ENCODE measurements at places on chromosomes 7 and 10.
A peak's percentile ranks its signal among the peaks of the same experiment; 100 is the strongest.

GRCh38 chr7:55587687-55588378, 15.5 kb upstream of the VOPP1 start:
- no peak for DNase-seq

- no peak for DNase-seq
Measured at GRCh38 chr10:127080317-127080716, 116.1 kb downstream of the INSYN2A start.

DNA sequence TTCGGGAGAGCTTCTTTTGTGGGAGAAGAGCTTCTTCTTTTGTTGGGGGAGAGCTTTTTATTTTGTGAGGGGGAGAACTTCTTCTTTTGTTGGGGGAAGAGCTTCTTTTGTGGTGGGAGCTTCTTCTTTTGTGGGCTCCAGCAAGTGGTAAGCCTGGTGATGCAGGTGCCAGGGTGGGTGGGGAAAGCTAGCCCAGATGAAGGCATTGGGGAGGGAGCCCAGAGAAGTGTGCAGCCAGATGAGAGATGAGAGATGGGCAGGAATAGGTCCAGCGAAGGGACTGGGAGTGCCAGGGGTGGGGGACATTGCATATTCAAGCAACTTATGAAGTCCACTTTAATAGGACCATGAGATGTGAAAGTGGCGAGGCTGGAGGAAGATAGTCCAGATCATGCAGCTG, 9.7 kb downstream of the ADRA2A start:
- no peak for DNase-seq

DNA sequence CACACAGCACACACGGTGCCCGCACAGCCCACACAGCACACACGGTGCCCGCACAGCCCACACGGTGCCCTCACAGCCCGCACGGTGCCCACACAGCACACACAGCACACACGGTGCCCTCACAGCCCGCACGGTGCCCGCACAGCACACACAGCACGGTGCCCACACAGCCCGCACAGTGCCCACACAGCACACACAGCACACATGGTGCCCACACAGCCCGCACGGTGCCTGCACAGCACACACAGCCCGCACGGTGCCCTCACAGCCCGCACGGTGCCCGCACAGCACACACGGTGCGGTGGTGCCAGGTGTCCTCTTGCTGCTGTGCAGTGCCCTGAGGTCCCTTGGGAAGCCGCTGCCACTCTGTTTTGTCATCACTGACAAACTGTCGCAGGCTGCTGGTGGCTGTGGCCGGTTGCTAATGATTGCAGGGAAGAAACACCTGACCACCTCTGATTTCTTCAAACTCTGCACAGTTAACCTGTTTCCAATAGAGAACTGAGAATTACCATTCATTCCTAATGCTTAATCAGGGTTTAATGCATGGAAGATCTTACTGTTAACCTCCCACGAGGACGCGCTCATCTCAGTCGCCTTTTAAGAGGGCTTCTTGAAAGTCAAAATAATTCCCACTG, 66.9 kb downstream of the GLRX3 start:
- DNase-seq, result no peak

DNA sequence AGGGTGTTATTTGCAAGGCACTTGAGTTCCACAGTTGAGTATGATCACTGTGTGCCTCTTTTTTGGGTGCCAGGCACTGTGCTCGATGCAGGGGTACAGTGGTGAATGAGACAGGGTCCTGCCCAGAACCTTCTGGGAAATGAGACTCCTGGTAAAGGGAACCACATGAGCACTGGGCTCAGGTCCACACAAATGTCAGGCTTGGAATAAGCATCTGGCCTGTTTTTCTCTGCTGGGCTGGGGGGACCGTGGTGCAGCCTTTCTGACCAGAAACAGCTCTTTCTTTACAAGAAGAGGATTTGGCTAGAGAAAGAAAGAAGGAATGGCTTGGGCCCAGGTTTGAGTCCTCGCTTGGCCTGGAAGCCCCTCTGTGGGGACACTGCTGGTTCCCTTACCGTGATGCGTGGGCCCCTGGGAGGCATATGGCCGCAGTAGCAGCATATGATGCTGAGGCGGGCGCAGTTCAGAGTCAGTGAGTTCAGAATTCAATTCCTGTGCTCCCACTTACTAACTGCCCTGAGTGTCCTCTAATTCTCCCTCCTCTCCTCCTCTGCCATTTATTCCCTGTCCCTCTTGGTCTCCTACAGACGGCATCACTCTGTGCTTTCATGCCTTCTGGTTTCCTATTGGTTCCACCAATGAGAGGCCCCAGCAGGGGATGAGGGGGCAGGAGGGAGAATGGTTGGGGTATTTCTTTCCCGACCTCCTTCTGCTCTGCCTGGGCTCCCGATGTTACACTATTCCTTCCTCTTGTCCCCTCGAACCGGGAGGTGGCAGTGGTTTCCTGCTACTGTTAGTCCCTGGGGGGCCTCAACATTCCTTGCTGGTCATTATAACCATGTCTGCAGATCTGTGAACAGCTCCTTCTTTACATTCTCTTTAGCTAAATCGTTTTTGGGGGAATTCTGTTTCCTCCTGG, 9.6 kb upstream of the KCP start:
- no peak for DNase-seq

DNA sequence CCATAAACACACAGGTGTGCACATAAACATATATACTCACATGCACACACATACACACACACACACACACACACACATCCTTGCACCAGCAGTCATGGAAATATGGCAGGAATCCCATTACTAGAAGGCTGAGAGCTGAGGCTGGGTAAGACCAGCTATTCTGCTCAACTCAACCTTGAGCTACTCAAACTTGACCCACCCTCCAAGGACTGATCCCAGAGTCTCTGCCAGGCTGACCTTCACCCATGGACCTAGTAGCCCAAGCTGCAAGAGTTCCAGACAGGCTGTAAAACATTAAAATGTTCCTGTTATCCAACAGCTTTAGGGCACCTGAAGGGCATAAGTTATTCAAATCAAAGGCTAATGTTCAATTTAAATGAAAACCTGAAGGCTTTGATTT, 134.6 kb downstream of the FRMD4A start:
- no peak for DNase-seq

- peak; percentile 66 for DNase-seq
Measured at GRCh38 chr7:17706734-17707133, 233.6 kb downstream of the SNX13 start.
